Activated T-cell treated with anti-CD3 and anti-CD28 coated beads, Interleukin-2, amount 50 U/mL, for 72 hours (primary cell): ENCODE measurements at places on chromosomes 1 and 21. TPM values are rescaled to one million over a fixed set of nuclear protein-coding genes. Genes with fewer than 3 reads are reported as not detected.
A peak's percentile ranks its signal among the peaks of the same experiment; 100 is the strongest.

DNA sequence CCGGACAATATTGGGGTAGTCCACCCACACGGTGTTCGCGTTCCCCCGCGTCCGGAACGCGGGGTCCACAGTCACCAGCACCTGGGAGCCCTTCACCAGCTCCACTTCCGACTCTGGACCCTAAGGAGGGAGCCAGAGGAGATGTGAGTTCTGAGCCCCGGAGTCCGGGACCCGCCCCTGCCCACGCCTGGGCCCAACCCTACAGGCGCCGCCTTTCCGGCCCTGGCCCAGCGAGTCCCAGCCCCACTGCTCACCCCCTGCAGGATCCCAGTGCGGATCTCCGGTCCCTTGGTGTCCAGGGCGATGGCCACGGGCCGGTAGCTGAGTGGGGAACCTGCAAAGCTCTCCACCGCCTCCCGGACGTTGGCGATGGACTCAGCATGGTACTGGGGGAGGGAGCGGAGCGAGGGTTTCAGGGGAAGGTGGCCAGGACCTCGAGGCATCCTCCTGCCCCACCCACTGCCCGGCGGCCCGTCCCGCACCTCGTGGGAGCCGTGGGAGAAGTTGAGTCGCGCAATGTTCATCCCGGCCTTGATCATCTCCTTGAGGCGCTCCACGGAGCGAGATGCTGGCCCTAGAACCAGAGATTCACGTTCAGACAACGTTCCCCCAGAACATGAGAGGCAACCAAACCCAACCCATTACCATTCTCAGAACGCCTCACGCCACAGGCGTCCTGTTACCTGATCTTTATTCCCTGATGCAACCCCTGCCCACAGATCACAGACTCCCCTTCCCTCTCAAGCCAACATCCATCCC, 5.9 kb downstream of the PKLR start:
- no peaks in the 10 kb centered on the region for H3K36me3 ChIP-seq
- no peak overlapping the region for H3K27ac ChIP-seq
- no peak for DNase-seq
- peaks cover 7% of the 10 kb centered on the region for H3K4me1 ChIP-seq
- H3K4me3 ChIP-seq, result no peak overlapping the region

DNA sequence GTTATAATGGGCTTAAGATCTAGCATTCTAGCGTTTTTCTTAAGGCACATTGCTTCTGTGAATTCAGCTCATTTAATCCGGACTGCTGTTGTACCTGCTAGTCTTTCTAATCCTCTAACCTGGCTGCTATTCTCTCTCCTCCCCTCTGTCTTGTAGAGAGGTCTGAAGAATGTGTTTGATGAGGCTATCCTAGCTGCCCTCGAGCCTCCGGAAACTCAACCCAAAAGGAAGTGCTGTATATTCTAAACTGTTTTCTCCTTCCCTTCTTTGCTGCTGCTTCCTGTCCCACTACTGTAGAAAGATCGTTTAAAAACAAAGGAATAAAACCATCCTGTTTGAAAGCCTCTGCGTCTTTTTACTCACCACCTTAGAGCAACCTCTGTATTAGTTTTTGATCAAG, 37.3 kb downstream of the CDC42 start:
- H3K27ac ChIP-seq, result peak overlapping the region; percentile 93
- H3K4me1 ChIP-seq, result peaks cover 92% of the 10 kb centered on the region
- H3K4me3 ChIP-seq, result peak overlapping the region; percentile 90
- peaks cover 55% of the 10 kb centered on the region for H3K36me3 ChIP-seq
- no peaks in the 10 kb centered on the region for H3K27me3 ChIP-seq

GRCh38 chr1:236702791-236703394, 16.6 kb downstream of the ACTN2 start:
- no peaks in the 10 kb centered on the region for H3K36me3 ChIP-seq
- no peak for DNase-seq
- no peak overlapping the region for H3K4me3 ChIP-seq
- H3K27me3 ChIP-seq, result peaks cover 20% of the 10 kb centered on the region
- H3K27ac ChIP-seq, result no peak overlapping the region

DNA sequence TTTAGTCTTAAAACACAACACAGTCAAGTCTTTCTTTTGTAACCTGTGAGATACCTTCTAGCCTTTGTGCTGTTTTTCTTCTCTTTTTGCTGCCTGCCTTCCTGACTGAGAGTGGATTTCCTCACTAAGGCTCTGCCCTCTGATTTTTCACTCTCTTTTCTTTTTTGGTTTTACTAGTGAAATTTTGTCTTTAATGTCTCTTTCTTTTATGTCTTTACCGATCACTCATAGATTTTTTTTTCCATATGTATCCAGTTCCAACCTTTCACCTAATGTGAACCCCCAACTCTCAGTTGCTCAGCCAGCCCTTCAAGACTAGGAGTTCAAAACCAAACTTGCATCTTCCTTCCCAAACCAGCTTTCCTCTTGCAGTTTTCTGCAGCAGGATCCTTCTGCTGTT, 6.5 kb downstream of the LGALS8 start:
- peak overlapping the region; percentile 2 for H3K27ac ChIP-seq
- H3K4me3 ChIP-seq, result no peak overlapping the region
- H3K27me3 ChIP-seq, result no peaks in the 10 kb centered on the region
- no peak for DNase-seq

GRCh38 chr1:62823556-62823955, 39.6 kb downstream of the ATG4C start:
- no peaks in the 10 kb centered on the region for H3K27me3 ChIP-seq
- H3K36me3 ChIP-seq, result peaks cover 12% of the 10 kb centered on the region
- no peaks in the 10 kb centered on the region for H3K4me1 ChIP-seq
- no peak overlapping the region for H3K4me3 ChIP-seq

GRCh38 chr1:51719146-51719545, 102.3 kb downstream of the OSBPL9 start:
- H3K27ac ChIP-seq, result peak overlapping the region; percentile 17
- DNase-seq, result no peak
- H3K4me1 ChIP-seq, result peaks cover 14% of the 10 kb centered on the region
- no peak overlapping the region for H3K4me3 ChIP-seq
- H3K27me3 ChIP-seq, result no peaks in the 10 kb centered on the region
- H3K36me3 ChIP-seq, result no peaks in the 10 kb centered on the region

DNA sequence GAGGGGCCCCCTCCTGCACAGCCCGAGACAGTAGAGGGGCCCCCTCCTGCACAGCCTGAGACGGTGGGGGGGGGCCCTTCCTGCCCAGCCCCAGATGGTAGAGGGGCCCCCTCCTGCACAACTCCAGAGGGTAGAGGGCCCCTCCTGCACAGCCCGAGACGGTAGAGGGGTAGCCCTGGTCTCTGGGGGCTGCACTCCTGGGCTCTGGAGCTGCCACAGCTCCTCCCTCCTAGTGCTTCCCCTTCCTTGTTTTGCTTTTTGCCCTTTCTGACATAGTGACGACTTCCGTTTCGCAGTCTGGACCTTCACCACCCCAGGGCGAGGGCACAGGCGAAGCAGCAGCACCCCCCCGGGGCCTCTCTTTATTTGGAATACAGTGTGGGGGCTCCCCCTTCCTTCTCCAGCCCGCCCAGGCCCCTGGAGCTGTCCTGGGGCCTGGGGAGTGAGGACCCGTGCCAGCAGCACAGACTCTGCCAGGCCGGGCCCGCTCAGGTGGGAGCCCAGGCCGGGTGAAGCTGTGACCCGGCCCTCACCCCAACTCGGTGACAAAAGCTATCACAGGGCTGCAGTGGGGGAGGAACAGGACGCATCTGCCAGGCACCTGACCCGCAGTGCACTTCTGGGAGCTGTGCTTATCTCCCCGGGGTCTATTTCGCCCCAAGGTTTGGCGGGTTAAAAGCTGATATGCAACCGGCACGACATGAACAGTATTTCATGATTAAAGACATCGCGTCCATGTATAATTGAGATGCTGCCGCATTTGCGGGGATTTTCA, 1.1 kb upstream of the PRXL2B start:
- peaks cover 2% of the 10 kb centered on the region for H3K36me3 ChIP-seq
- H3K4me1 ChIP-seq, result peaks cover 47% of the 10 kb centered on the region
- H3K27ac ChIP-seq, result peak overlapping the region; percentile 91
- peak; percentile 76 for DNase-seq
- no peaks in the 10 kb centered on the region for H3K27me3 ChIP-seq

The DPM3 gene
- total RNA-seq, result 49.4 TPM
